A549 treated with RU486 at 1 μM for 4 hours (cell line): ENCODE measurements at places on chromosomes 16 and 17. TPM values are rescaled to one million over a fixed set of nuclear protein-coding genes. Genes with fewer than 3 reads are reported as not detected.

CSH2 gene
- total RNA-seq: not detected in 5 replicates

ETV4 gene
- total RNA-seq: 45.4 to 54.0 TPM (median 52.5 TPM) in 5 replicates

VWA3A gene
- total RNA-seq: 0.02 to 0.21 TPM in 2 of 5 replicates, not detected in the others

TBC1D3I gene
- 0.13 to 0.41 TPM (median 0.23 TPM) in 5 replicates for total RNA-seq

NPIPA7 gene
- total RNA-seq: 7.0 to 17.9 TPM (median 8.3 TPM) in 5 replicates

FZD2 gene
- 27.7 to 45.7 TPM (median 39.2 TPM) in 5 replicates for total RNA-seq

KRT12 gene
- total RNA-seq: not detected in 5 replicates

KRT23 gene
- total RNA-seq: 0.06 to 0.30 TPM (median 0.08 TPM) in 3 of 5 replicates, not detected in the others

KRTAP4-1 gene
- total RNA-seq: 0.17 to 0.25 TPM (median 0.24 TPM) in 4 of 5 replicates, not detected in the other

ITPRIPL2 gene
- total RNA-seq: 9.0 to 18.4 TPM (median 14.6 TPM) in 5 replicates

PTX4 gene
- total RNA-seq: not detected in 5 replicates

NACA2 gene
- not detected in 5 replicates for total RNA-seq
